ENCODE measurements at places on chromosomes 16 and 17.

- DNase-seq: peak; percentile 51
Observed at GRCh38 chr17:48791128-48792032, 25.6 kb downstream of the TTLL6 start.

- DNase-seq: no peak
Observed at GRCh38 chr17:44155488-44155887, 13.8 kb downstream of the HROB start.

DNA sequence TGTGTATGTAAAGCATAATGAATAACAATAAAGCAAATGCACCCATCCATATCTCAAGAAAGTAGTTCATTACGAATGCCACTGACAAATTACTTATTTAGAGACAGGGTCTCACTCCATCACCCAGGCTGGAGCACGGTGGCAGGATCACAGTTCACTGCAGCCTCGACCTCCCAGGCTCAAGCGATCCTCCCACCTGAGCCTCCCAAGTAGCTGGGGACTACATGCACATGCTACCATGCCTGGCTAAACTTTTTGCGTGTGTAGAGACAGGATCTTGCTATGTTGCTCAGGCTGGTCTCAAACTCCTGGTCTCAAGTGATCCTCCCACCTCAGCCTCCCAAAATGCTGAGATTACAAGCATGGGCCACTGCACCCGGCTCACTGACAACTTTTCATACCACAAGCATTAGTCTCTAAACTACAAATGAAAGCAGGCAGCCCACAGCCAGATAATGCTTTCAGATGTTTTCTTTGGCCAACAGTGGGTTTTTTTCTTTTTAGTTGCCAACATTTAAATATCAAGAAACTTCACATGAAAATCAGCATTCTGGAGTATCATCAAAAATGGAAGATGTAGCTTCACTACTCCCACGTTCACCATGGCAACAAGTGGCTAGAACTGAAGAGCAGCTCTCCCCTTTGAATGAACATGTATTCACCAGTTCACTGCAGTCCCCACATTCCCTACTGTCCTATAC is 7.7 kb downstream of the ARHGAP17 start:
- no peak for DNase-seq

GRCh38 chr17:36932694-36933511 is 4.4 kb upstream of the LHX1 start:
- no peak for DNase-seq

DNA sequence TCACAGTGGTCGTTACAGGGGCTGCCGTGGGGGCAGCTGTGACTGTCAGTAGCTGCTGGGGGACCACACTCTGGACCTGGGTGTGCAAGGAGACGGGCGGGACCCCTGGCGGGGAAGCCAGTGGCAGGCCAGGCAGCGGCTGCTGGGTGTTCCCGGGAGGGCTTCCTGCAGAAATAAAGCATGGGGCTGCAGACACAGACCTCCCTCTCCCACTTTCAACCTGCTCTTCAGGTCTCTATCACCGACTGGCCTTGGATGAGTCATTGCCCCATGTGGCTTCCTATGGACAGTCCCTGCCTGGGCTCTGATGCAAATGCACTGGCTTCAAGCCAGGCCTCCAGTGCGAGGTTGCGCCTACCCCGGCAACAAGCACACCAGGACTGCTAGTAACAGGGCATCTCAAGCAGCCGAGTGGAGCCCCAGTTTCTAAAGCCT is 17.2 kb downstream of the SREBF1 start:
- DNase-seq: peak; percentile 85

GRCh38 chr16:30351001-30351441 is 4.1 kb downstream of the CD2BP2 start:
- no peak for DNase-seq

DNA sequence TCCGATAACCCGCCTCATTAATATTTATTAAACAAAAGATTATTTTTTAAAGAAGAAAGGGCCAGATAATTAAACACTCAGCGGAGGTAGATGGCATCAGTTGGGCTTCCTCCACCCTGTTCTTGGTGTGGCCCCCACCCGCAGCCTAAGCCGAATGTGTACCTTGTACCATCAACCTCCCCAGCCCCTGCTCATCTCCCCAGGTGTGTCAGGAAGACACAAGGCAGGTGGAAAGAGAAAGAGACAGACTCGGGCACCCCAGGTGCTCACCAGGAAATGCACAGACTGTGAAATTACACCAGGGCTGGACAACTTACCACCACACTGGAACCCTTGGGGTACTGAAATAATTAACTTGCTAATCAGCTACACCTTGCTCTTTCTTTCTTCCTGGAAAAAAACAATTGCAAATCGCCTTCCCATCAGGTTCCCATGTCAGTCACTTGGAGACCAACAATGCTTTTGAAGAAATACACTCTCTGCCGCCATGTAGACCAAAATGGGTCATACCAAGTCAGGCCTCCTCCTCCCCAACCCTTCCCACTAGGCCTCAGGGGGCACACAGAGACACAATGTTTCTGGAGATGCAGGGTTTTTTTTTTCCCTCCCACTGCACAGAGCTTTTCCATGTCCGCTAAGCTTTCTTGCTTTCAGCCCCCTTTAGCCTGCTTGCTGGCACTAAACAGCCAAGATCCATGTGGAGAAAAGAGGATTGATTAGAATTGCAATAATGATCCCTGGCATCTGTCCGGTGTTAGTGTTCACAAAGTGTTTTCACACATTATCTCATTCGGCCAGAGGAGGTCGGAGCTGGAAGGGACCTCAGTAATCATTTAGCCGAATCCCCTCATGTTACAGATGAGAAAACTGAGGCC is 8.6 kb upstream of the LHX1 start:
- DNase-seq: no peak

GRCh38 chr17:41026715-41027471 is at the start of gene KRTAP1-5:
Gene KRTAP1-5 (minus strand): TSS chr17:41027208. CDS start chr17:41027155, 53 bp downstream.
- no peak for DNase-seq

Data from activated CD4-positive, alpha-beta T cell treated with anti-CD3 and anti-CD28 coated beads, Interleukin-2, amount 50 U/mL, for 48 hours (primary cell).